ENCODE measurements at places on chromosomes 3 and 15. TPM values are rescaled to one million over a fixed set of nuclear protein-coding genes. Genes with fewer than 3 reads are reported as not detected.

DNA sequence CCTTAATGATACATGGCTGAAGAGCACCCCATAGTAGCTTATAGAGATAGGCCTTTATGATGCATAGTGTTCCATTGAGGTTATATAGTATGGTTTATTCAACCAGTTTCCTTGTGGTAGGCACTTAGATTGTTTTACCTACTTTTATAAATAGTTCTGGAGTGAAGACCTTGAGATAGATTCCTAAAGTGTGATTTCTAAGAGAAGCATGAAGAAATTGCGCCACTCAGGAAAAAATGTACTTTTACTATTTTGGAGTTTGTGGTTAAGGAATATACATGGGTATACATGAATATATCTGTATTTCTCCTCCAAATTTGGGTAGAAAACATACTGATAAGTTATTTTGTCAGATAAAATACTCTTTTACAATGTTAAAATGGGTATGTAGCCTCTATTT is 70.5 kb downstream of the CHD2 start:
- DNase-seq = no peak

DNA sequence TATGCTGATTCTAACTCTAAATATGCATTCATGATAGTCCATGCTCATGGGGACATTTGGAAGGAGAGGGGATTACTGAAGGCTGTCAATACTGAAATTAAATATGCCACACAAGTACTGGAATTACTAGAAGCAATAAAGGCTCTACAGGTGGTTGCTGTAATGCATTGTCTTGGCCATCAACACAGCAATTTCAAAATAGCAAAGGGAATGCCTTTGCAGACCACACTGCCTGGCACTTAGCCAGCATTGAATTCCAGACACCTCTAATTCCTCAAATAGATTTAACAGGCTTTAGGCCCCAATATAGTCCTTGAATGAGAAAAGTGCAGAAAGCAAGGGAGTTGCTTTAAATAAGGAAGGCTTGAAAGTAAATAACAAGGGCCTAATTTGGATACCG is 115.8 kb upstream of the PLCL2 start:
- no peak for DNase-seq

GRCh38 chr3:68207327-68207726 is 552.9 kb upstream of the SUCLG2 start:
- no peak for DNase-seq

DNA sequence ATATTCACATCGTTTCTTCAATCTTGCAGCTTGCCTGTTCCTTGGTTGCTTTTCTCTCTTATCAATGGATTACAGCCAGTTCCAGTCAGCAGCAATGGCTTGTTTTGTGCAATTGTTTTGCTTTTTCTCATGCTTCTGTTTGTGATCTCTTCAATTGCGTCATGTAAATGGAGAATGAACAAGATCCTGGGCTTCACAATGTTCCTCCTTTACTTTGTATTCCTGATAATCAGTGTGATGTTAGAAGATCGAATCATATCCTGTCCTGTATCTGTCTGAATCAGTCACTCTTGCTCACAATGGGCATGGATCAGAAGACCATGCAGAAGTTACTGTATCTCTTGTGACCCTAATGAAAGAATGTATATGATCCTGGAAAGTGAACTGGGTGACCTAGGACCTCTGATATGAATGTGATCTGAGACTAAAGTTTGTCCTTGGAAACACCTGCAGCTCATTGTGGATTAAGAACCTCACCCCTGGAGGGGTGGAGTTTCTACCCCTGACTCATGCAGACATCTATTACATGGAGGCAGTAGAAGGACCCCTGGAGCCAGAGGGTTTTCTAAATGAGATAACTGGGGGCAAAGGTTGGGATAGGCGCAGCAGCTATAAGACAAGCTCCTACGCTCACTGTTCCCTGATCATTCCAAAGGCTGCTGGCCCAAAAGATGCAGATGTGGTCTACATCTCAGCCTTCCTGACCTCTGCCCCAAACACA is 32.2 kb downstream of the SLC24A1 start:
- no peak for DNase-seq

DNA sequence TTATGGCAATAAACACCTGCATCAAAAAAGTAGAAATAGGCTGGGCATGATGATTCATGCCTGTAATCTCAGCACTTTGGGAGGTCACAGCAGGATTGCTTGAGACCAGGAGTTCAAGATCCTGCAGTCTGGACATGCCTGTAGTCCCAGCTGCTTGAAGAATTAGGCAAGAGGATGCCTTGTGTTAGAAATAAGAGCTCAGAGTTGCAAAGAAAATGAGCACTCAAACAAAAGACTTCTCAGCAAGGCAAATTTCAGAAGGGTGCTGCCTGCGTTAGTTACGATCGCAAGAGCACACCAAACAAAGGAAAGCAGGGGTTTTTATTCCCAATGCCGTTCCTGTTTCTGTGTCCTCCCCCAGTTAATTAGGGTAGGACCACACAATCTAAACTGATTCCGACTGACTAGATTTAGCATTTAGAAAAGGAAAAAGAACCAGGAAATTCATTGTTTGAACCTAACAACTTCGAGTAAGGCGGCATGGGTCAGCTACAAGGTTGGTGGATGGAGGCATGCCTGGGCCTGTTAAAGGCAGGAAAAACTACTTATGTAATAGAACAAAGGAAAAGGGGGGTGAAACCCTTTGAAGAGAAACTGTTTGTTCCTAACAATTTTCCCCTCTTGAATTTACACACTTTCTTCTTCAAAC is 55.5 kb downstream of the DLG1 start:
- DNase-seq = no peak

Gene SAXO2
- total RNA-seq = 4.4 TPM

Gene NXPE3
- 12.8 TPM for total RNA-seq

Gene TGM4
- total RNA-seq = not detected
